Activated naive CD4-positive, alpha-beta T cell (primary cell): ENCODE measurements at places on chromosomes 13 and 19.

DNA sequence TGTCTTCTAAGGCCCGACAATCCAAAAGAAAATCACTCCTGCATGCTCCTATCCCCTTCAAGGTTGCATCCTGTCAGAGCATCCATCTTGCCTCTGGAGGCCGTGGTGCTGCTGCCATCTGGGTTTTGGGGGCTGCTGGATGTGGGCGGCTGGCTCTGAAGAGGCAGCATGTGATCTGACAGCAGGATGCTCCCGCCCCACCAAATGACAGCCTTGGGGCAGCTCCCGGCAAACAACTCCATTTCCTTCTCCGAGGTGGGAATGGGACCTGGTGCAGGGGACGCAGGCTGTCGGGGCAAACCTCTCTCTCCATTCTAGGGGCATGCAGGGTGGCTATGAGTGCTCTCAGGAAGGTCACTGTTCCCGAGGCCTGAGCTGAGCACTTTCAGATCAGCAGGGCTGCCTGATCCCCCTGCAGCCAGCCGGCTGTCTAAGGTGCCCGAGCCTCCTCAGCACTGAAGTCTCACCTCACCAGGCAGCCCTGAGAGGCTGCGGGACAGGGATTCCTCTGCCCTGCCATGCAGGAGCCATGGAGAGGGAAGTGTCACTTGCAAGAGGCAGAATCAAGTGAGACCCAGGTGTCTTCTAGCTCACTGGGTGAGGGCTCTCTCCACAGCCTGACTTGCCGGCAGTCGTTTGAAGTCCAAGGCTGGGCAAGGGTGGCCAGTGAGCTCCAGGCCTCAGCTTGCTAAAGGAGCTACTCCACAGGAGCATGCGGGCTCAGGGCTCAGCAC lies 28.8 kb downstream of the TSSK6 start:
- no peak for DNase-seq

DNA sequence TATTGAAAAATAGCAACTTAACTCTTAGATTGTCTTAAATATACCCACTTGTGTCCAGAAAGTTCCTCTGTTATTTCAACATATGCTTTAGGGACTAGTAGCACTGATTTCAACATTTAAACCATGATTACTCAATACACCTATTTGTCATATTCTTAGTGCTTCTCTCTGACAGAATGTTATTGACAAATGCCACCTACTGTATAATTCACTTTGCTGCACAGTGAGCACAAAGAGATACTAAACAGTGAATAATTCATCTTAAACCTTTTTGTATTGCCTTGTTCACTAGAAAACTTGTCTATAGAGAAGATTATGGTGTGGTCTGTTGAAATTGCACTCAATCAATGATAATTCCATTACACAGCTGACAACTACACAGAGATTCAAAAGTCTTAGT lies 692.6 kb downstream of the PCDH17 start:
- no peak for DNase-seq

GRCh38 chr13:105365831-105366230 lies 1169.6 kb downstream of the EFNB2 start:
- no peak for DNase-seq

GRCh38 chr19:13095934-13096927 lies 6.4 kb downstream of the LYL1 start:
- DNase-seq: no peak

- DNase-seq: no peak
These were observed 246.2 kb downstream of the FOXO1 start for GRCh38 chr13:40420160-40420740.

DNA sequence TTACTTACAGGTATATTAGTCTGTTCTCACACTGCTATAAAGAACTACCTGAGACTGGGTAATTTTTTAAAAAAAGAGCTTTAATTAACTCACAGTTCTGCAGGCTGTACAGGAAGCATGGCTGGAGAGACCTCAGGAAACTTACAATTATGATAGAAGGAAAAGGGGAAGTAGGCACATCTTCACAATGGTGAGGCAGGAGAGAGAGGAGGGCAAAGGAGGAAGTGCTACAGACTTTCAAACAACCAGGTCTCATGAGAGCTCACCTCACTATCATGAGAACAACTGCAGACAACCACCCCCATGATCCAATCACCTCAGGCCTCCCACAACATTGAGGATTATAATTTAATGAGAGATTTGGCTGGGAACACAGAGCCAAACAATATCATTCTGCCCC lies 511.7 kb downstream of the SLITRK6 start:
- no peak for DNase-seq

DNA sequence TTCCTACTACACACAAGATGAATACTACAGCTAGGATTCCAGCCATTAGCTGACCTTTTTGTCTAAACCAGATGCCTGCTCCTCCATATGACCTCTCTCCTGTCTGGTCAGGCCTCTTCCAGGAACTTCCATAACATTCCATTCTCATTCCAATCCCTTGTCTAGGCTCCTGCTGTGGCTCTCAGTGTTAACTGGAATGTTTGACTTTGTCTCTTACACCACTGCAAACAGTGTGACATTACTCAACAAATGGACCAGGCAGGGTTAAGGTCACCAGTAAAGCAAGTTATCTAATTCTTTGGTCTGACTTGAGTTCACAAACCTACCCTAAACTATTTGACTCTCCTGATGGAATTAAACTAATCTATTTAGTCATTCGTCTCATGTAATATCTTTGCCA lies 2.1 kb upstream of the GPC6 start:
- no peak for DNase-seq

DNA sequence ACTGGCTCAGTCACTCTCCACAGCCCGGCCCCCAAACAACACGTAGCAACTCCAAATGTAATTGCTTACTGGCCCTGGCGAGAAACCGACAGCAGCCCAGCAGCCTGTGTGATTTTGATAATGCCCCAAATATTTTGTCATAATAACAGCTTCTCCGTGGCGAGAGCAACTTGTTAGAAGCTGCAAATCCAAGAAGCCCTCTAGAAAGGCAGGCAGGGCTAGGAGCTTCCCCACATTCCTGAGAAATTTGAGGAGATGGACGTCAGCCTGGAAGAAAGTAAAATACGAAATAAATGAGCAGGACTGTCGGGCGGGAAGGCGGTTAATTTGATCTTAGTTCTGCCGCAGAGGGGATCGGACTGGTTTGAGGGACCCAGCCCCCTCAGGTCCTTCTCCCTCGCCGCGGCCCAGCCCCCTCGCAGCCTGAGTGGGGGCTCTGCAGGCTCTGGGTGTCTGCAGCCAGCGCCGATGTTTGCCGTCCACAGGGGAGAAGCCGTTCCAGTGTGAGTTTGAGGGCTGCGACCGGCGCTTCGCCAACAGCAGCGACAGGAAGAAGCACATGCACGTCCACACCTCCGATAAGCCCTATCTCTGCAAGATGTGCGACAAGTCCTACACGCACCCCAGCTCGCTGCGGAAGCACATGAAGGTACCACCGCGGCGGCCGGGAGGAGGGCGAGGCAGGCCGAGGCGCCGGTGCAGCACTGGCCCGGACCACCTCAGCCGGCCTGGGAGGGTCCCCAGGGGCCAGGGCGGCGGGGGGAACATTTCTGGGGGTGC lies 3.1 kb downstream of the ZIC2 start:
- DNase-seq: peak; percentile 13

DNA sequence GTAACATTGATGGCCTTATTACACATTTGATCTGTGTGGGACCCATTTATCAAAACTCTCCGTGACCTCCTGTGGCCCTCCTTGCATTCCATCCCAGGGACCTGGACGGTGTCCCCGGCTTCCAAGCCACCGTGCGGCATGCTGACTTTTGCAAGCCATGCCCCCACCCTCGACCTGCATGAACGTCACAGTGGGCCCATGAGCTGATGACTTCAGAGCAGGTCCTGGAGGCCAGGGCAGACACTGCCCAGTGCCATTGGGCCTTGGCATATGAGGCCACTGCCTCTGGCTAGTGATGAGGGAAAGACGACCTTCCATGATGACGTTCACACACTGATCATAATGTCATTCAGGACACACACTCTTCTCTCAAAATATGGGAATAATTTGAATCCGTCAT lies 62.8 kb downstream of the RAB20 start:
- DNase-seq: no peak

GRCh38 chr13:25979371-25979770 lies 72.4 kb downstream of the SHISA2 start:
- no peak for DNase-seq

- no peak for DNase-seq
These were observed 9.9 kb upstream of the CALM3 start for GRCh38 chr19:46591254-46591653.
